ENCODE measurements at places on chromosomes 2 and 18.

DNA sequence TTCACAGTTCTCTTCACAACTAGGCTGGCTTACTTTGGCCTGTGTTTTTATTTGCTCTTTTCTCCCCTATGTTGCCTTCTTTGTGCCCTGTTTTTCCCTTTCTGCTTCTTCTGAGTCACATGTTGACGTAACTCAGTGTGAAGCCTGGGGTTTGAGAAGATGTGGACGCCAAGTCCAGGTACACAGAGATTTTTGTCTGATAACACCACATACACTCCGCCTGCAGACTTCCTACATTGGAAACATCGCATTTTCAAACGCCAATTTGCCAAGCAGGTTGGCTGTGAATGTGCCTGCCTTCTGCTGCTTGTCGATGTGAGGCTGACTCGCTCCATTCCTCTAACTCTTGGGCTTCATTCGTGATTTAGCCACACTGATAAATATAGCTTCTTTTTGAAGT is 62.6 kb upstream of the FN1 start:
- no peak for DNase-seq

DNA sequence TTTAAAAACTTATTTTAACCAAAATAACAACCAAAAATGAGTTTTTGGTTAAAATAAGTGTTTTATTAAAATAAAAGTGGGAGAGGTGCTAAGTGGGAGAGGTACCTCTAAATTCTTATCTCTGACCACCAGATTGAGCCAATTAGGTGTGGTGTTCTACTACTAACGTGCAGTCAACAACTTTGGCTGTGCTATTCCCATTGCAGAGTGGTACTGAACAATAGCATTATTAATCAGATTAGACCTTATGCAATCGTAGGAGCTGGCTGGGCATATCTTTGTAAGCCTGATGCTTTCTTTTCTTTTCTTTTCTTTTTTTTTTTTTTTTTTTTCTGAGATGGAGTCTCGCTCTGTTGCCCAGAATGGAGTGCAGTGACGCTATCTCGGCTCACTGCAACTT is 38.9 kb downstream of the RAB27B start:
- no peak for DNase-seq

GRCh38 chr2:47299555-47299954 is 103.4 kb upstream of the MSH2 start:
- DNase-seq = peak; percentile 13

DNA sequence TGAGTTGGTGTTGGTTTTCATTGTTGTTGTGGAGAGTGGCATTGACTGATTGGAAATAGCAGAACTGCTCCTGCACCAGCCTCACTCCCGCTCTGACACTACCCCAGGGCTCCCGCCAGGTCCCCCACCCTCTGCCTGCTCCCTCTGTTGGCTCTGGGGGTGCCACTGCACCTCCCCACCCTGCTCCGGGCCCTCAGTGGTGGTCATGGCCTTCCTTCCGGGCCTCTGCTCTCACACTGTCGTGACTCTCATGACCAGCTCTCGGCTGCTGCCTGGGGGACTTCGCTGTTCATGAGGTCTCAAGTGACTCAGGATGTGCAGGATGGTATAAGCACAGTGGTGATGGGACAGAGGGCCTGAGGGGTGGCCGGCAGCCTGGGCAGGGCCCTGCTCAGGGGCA is 113.2 kb downstream of the MARCHF4 start:
- DNase-seq = no peak

Data from CD4-positive, alpha-beta T cell treated with Interferon gamma for 1 hour (primary cell).